ENCODE measurements at places on chromosomes 3 and 15. TPM values are rescaled to one million over a fixed set of nuclear protein-coding genes. Genes with fewer than 3 reads are reported as not detected.

EFCC1 gene
- total RNA-seq = 2.2 TPM

GRCh38 chr3:192897005-192897404 lies 20.7 kb downstream of the MB21D2 start:
- no peak for DNase-seq

- no peak for DNase-seq
These were observed 30.5 kb downstream of the HERC1 start for GRCh38 chr15:63803106-63803886.

SLC9C1 gene
- total RNA-seq = 1.8 TPM

DNA sequence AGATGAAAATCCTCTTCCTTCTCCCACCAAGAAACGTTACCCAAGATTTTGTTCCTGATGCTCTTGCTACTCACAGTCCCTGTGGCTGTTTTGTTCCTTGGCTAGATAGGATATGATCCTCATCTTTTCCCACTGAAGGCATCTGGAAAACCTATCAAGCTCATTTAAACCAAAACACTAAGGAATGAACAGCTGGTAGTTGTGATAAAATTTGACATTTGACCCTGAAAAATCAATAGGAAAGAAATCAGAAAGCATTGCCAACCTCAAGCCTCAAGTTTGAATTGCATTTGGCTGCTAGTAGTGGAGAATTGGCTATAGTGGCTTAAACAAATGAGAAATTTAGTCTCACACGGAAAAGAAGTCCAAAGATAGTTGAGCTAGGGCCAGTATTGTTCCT lies 170.6 kb upstream of the CHRM5 start:
- no peak for DNase-seq

GRCh38 chr3:194369522-194370279 lies at the start of gene LRRC15:
Gene LRRC15, minus strand, starts transcription at chr3:194369743. Its CDS starts 8,700 bp downstream, at chr3:194361043.
- no peak for DNase-seq

DNA sequence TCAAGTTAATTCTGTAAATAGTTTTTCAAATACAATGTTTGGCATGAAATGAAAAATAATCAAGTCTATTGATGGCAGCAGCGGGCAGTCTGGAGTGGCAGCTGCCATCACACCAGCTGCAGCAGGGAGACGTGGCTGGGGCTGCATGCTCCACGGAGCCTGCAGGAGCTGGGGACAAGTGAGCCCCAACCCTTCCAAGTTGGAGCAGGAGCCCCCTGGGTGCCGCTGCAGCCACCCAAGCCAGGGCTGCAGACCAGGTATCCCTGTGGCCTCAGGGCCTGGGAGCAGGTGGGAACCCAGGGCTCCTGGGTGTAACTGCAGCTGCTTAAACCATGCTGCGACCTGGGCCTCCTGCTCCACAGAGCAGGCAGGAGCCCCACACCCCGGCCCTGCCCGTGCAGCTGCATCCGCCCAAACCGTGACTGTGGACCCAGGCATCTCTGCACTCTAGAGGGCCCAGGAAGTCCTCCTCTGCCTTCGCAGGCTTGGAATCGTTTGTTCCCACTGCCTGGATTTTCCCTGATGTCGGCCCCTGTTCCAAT lies 257.4 kb downstream of the PLOD2 start:
- DNase-seq = no peak

GRCh38 chr15:82875411-82876003 lies 66.1 kb downstream of the WHAMM start:
- no peak for DNase-seq

- no peak for DNase-seq
These were observed 15.9 kb downstream of the TGM5 start for GRCh38 chr15:43250785-43251184.

- DNase-seq = peak; percentile 59
These were observed 86.2 kb downstream of the IQSEC1 start for GRCh38 chr3:12986986-12987385.

DNA sequence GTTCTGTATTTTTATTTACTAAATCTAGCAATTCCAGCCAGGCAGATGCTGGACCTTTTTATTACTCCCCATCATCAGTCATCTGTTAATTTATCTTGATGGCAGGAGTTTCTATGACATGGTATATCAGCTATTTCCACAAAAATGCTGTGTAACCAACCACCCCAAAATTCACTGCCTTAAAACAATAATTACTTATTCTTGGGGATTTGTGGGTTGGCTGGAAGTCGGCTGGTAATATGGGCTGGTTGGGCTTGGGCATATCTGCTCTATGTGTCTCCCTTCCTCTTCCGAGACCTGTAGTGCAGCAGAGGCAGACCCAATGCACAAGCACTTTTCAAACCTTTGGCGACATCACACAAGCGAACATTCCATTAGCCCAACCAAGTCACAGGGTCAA lies 92.1 kb upstream of the UBE2E1 start:
- DNase-seq = no peak

DNA sequence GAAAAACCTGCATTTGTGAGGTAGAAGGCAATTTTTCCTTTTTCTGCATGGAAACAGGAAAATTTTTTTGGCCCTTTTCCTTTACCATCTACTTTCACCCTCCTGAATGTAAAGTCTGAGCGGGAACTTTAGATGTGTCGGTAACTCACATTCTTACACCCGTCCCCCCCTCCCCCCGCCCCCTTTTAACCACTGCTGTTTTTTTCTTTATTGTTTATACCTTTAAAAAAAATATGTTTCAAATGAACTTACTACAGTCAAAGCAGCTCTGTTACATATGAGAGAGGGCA lies 487 bp upstream of the HES1 start:
- no peak for DNase-seq
